Bronchial smooth muscle cell (primary cell): ENCODE measurements at places on chromosomes 16 and 17. TPM values are rescaled to one million over a fixed set of nuclear protein-coding genes. Genes with fewer than 3 reads are reported as not detected.

Gene CLEC10A
- not detected in 2 replicates for total RNA-seq

Gene KRTAP4-5
- total RNA-seq: not detected in 2 replicates

Gene IGFALS
- under 0.01 TPM in 1 of 2 replicates, not detected in the other for total RNA-seq

Gene CCDC102A
- total RNA-seq: 22.2 and 24.6 TPM in 2 replicates

Gene FAM83G
- total RNA-seq: 4.6 and 6.9 TPM in 2 replicates

Gene KCNJ18
- total RNA-seq: not detected in 2 replicates

Gene GDPD3
- total RNA-seq: 0.95 and 3.2 TPM in 2 replicates

Gene KRTAP16-1
- not detected in 2 replicates for total RNA-seq

Gene SLC12A3
- under 0.01 TPM in 1 of 2 replicates, not detected in the other for total RNA-seq

Gene PRDM7
- total RNA-seq: not detected in 2 replicates

Gene KRTAP3-2
- not detected in 2 replicates for total RNA-seq

Gene CXCL16
- 0.63 and 1.6 TPM in 2 replicates for total RNA-seq

Gene FOXC2
- 0.17 and 0.32 TPM in 2 replicates for total RNA-seq

Gene MKS1
- 13.9 and 16.3 TPM in 2 replicates for total RNA-seq

Gene TPSAB1
- total RNA-seq: not detected in 2 replicates

Gene DHRS7C
- total RNA-seq: not detected in 2 replicates

Gene PRCD
- total RNA-seq: 8.0 and 11.2 TPM in 2 replicates

Gene CFAP52
- 0.63 and 1.0 TPM in 2 replicates for total RNA-seq

Gene OR1A1
- not detected in 2 replicates for total RNA-seq

Gene CDYL2
- 1.0 and 2.0 TPM in 2 replicates for total RNA-seq

Gene MSLN
- not detected in 2 replicates for total RNA-seq

Gene SOX9
- 5.2 and 8.7 TPM in 2 replicates for total RNA-seq

Gene CCDC154
- 0.32 and 0.43 TPM in 2 replicates for total RNA-seq
